Testis (tissue), 5 donors: ENCODE measurements at places on chromosomes 2 and 18.
A peak's percentile ranks its signal among the peaks of the same experiment; 100 is the strongest.

DNA sequence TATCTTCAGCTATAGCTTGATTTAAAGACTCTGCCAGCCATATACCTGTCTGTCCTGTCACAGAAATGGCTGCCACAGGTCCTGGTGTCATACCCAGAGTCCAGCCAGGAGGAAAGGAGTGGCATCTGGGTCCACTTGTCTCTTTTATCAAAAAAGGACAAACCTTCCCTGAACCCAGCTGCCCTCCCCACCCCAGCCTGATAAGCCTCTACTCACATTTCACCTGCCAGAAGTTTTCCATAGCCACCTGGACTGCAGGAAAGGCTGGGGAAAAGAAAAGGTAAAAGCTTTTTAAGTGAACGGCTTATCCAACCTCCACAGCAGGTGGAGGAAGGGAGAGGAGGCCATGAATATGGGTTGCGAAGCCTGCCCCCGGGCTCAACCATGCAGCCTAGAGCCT, 32.8 kb downstream of the TMEM163 start:
- no peak for DNase-seq
- H3K36me3 ChIP-seq, result no peaks in the 10 kb centered on the region
- no peaks in the 10 kb centered on the region for H3K27me3 ChIP-seq
- H3K4me3 ChIP-seq, result no peak overlapping the region
- peaks cover 15% of the 10 kb centered on the region for H3K4me1 ChIP-seq

GRCh38 chr2:160142472-160142871, 57.6 kb downstream of the ITGB6 start:
- DNase-seq, result no peak
- no peaks in the 10 kb centered on the region for H3K27me3 ChIP-seq
- H3K4me1 ChIP-seq, result no peaks in the 10 kb centered on the region
- no peak overlapping the region for H3K27ac ChIP-seq

GRCh38 chr18:55794288-55795052, 206.5 kb upstream of the TCF4 start:
- H3K4me3 ChIP-seq, result no peak overlapping the region
- H3K36me3 ChIP-seq, result no peaks in the 10 kb centered on the region
- no peaks in the 10 kb centered on the region for H3K4me1 ChIP-seq
- H3K27ac ChIP-seq, result no peak overlapping the region
- DNase-seq, result no peak
- no peaks in the 10 kb centered on the region for H3K27me3 ChIP-seq

GRCh38 chr2:233411162-233411561, 56.9 kb downstream of the DGKD start:
- no peaks in the 10 kb centered on the region for H3K27me3 ChIP-seq
- no peak for DNase-seq
- no peaks in the 10 kb centered on the region for H3K36me3 ChIP-seq
- no peak overlapping the region for H3K27ac ChIP-seq

DNA sequence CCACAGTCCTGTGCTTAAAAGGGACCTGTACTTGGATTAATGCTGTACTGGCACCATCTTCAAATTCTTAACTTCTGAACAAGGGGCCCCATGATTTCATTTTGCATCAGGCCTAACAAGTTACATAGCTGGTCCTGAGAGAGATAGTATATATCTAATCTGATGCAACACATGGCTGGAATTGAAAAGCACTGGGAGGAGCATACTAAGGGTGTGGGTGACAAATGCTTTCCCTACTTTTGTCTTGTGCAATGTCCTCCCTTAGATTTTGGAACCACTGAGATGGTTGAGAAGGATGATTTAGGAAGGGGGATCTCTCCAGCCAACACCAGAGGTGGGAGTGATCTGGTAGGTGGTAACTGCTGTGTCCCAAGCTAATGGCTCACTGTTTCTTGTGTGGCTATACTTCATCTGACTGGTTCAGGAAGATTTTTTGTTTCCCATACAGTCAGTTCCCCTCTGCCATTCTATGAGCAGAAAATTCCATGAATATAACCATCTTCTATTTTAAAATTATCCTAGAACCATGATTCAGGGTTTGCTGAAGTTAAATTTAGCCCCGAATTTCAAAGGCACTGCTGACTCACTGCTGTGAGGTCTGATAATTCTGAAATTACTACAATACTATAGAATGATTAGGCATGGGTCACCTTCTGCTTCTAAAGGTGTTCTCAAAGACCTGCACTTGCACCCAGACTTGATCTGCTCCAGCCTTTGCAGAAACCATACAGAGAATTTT, 108.3 kb upstream of the NCKAP5 start:
- H3K27ac ChIP-seq, result no peak overlapping the region
- H3K27me3 ChIP-seq, result no peaks in the 10 kb centered on the region
- no peaks in the 10 kb centered on the region for H3K36me3 ChIP-seq
- DNase-seq, result no peak
- no peak overlapping the region for H3K4me3 ChIP-seq

- H3K4me1 ChIP-seq, result no peaks in the 10 kb centered on the region
- no peak overlapping the region for H3K4me3 ChIP-seq
- no peak for DNase-seq
- no peaks in the 10 kb centered on the region for H3K36me3 ChIP-seq
Observed at GRCh38 chr2:59899692-59900091, 653.8 kb downstream of the BCL11A start.

GRCh38 chr18:74342416-74343043, 26.9 kb downstream of the C18orf63 start:
- no peak overlapping the region for H3K4me3 ChIP-seq
- peak; percentile 47 for DNase-seq
- H3K4me1 ChIP-seq, result peaks cover 5% of the 10 kb centered on the region
- no peaks in the 10 kb centered on the region for H3K27me3 ChIP-seq
